ENCODE measurements at places on chromosomes 2 and 18. TPM values are rescaled to one million over a fixed set of nuclear protein-coding genes. Genes with fewer than 3 reads are reported as not detected.

DNA sequence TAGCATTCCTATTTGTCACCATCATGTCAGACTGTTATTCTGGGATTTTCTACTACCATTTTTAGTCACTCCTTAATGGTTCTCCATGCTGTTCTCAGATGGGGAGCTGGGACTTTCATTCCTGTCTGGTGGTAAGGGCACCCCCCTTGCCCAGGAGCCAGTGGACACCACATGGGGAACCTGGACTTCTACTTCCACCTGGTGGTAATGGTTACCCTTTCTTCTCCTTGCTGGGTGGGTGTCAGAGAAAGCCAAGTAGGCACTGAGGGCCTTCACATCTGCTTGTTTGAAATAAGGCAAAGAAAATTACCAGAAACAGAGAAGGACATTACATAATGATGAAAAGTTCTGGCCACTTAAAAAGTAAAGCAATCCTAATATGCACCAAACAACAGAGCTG lies 239.8 kb downstream of the FHOD3 start:
- no peak for DNase-seq

Gene TGFA
- total RNA-seq = 0.42 TPM

- no peak for DNase-seq
Observed at GRCh38 chr2:120418174-120418787, 72.3 kb downstream of the INHBB start.

GRCh38 chr2:174338671-174339560 lies 4.2 kb downstream of the SP9 start:
- DNase-seq = no peak

All from SJSA1 (cell line).